ENCODE measurements at places on chromosomes 16 and 17.
A peak's percentile ranks its signal among the peaks of the same experiment; 100 is the strongest.

DNA sequence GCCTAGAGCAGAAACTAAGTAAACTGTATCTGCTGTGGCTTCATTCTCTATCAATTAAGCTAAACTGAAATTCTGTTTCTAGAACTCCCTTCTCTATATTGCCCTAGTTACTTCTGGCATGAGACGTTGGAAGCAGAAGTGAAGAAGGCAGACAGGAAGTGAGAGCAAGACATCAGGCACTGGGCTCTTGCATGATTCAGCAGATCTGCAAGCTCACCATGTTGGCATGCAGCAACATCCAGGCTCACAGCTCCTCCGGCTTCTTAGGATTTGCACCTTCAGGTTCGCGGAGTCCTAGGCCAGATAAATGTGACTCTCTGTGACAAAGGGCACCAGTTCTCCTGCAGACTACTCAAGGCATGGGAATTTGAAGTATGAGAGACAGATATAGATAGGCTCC lies 148.3 kb downstream of the CDH8 start:
- no peak for DNase-seq

- DNase-seq: no peak
Measured at GRCh38 chr17:76238847-76239537, 1.3 kb downstream of the RNF157 start.

GRCh38 chr16:61713787-61714186 lies 322.5 kb downstream of the CDH8 start:
- DNase-seq: no peak

- DNase-seq: peak; percentile 10
Measured at GRCh38 chr17:68771867-68772515, 170.8 kb upstream of the FAM20A start.
